Fibroblast of upper back skin (primary cell): ENCODE measurements at places on chromosomes 2 and 18.

DNA sequence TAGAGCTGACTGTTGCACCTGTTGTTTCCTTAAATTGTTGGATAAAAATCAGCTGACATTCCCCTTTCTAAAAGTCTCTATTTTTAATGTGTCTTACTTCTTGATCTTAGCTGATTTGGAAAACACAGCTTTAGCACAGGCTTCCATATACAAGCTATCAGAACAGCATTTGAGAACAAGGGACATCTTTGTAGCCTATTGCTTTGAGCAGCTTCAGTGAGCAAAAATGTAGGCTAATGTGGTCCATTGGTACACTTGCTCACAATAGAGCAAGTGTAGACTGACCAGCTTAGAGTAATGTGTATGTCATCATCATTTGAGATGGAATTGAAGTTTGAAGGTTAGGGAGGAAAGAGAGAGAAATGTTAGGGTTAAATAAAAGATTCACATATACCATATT, 7.0 kb downstream of the INPP1 start:
- DNase-seq = no peak

DNA sequence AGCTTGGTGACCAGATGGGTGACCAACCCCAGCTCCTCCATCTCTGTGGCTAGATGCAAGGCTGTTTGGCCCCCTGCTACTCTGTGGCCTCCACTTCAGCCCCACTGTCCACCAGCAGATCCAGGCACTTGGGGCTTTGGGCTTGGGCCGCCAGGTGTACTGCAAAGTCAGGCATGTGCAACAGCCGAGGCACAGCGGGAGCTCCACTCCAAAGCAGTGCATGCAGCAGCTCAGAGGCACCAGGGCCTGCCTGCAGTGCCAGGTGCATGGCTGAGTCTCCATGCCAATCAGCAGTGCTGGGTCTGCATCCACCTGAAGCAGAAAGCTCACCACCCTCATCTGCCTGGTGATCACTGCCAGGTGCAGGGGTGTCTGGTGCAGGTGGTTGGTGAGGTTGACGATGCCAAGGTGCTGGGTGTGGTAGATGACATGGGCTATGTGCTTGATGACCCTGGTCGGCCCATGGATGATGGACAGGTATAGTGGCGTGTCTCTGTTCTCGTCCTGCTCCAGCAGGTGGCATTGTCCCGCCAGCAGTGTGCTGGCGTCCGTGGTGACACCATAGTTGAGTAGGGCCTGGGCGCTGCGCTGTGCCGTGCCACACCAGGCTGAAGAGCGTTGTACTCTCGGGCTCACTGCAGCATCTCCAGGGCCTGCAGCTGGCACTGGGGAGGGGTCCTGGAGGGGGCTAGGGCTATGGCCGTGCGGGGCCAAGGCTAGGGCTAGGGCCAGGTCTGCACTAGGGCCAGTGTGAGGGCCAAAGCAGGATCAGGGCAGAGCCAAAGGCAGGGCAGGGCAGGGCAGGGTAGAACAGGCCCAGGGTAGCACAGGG, 1.0 kb upstream of the ANKRD62 start:
- DNase-seq = no peak

DNA sequence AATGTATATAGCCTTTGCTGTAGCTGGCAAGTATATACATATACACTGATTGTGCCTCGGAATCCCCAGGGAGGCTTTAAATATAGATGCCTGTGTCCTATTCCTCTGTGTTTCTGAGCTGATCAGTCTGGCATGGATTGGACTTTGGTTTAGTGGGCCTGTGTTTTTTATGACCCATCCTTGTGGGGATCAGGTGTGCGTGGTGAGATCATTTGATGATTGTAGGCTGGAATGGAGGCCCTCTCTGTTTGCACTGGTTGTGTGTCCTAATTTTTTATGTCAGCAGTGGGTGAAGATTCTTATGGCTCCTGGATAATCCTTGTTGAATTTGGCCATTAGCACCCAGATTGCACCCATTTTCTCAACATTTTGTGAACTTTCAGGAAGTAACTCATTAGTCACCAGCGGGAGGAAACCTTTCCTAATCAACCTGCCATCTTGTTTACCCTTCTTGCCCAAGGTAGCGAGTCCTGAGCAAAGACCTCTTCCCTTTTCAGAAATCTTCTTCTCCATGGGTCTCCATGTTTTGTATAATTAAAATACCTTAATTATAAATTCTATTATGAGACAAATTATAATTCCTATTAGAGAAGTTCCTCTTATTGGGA, 75.8 kb downstream of the UGGT1 start:
- DNase-seq = no peak

GRCh38 chr2:44455877-44456276, 94.1 kb downstream of the CAMKMT start:
- DNase-seq = no peak
